Activated gamma-delta T cell treated with anti-CD3 and anti-CD28 coated beads, Interleukin-2, amount 50 U/mL, for 16 hours (primary cell): ENCODE measurements at places on chromosomes 7 and 10.
A peak's percentile ranks its signal among the peaks of the same experiment; 100 is the strongest.

DNA sequence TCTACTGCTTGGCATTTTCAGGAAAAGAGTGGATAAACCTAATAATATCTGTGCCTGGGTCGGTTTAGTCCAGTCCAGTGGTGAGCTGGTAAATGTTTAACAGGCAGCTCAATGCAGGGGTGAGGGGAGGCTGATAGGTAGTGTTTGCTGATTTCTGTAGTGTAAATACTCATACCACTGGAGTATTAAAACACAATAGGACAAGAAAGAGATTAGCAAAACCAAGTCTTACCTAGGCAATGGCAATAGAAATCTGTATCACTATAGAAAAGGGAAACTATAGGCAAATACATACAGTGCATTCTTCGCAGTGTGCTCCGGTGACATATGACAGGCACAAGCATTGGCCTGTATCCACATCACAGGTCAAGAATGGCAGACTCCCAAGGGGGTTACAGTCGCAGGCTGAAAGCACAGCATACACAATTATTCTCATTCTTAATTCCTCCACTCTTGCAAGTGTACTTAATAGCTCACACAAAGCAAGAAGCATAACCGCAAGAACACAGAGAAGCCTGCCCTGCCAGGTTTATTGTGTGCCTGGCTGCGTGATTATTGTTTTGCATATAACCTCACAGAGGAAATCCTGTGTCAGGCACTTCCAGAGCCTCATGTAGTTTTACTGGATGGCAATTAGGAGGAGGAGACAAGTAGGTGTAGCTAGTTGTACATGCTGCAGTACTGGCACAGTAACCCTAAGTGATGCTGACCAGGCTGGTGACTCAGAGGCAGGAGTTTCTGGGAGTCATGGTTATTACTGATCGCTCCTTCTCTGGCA lies 35.0 kb downstream of the LAMB4 start:
- no peak for DNase-seq

DNA sequence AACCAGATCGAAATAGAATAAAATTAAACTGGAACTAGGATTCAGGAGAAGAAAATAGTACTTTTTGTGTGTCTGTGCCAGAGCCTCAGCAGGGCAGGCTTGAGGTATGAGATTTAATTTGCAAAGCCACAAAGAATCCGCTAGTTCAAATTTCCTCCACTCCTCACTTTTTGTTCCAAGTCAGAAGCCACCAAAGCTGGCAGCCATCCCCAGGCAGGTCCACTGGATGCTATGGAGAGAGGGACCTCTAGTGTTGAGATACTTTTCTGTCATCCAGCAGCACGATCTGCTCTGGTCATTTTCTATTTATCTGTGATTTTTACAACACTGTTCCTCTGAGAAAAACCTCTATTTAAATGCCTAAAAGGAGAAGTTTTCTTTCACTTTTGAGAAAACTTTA lies 147.9 kb upstream of the FRMD4A start:
- no peak for DNase-seq

- peak; percentile 2 for DNase-seq
Observed at GRCh38 chr10:7819121-7819460, 786 bp downstream of the TAF3 start.

DNA sequence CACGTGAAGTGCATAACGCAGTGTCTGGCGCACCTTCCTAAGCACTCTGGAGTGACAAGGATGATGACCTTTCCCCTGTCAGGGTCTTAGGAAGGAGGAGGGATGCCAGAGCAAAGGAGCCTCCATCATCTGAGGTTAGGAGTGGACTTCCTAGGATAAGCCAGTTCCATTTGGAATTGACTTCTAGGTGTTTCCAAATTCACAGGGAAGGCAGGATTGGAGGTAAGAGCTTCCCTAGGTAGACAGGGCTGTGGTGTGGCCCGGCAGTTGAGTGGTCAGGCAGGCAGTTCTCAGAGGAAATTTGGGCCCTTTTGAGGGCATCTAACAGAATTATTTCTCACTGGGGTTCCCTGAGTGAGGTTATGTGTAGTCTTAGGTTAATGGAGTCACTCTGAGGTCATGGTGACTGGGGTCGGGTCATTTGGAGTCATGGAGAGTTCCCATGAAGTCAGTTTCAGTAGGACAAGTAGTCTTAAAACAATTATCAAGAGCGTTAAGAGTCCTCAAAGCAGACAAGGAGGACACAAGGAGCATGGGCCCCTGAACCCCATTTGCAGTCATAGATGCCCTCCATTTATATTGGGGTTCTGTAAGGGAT lies 8.2 kb downstream of the PPIF start:
- no peak for DNase-seq

DNA sequence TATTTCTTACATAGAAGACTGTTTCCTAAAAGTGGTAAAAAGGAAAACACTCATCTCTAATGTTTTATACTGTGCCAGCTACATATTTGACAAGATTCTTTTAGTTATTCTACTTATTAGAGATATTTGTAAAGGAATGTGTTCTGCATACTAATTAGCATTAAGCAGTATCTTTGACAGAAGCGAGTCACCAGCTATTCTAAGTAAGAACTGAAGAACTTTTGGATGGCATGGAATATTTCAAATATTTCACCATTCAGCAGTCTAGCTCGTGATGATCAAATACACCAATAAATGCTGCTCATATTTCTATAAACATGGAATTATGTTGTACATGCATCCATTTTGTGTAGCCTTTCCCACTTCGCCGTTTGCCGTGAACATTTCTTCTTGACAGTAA lies 241.6 kb upstream of the TCF7L2 start:
- DNase-seq = no peak

- DNase-seq = no peak
Observed at GRCh38 chr10:6400821-6401465, 179.1 kb downstream of the PRKCQ start.

DNA sequence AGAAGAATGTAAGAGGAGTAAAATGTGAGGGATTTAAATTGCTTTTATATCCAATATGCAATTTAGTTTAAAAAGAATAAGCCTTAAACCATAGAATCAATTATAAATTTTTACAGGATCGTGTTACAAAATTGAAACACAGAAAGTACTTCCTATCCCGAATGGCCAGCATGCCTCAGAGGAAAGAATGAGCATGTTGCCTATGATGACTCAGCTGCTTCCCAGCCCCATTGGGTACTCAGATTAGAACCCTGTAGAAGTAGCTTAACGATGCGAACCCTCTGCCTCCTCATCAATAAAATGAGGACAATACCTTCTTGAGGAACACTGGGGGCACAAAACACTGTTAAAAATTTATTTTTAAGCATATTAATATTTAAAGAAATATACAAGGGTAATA lies 113.4 kb upstream of the CDK1 start:
- DNase-seq = no peak

DNA sequence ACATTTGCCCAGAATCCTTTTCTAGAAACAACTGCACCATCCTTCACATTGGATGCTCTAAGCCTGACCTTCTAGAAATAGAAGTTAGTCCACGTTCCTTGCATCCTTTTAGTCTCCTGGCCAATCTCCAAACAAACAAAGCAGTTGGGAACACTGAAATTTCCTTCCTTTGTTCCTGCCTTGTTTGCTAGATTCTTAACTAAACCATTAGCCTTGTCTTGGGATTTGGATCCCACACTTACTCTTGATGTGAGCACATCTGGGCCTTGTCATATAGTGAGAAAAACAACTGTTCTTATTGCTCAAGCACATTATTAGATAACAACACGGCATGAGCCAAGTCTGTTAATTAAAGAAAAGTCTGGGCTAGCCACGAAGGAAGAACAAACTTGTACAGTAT lies 319.3 kb upstream of the GHITM start:
- no peak for DNase-seq

- DNase-seq = no peak
Observed at GRCh38 chr10:102868911-102869257, 386 bp upstream of the AS3MT start.

DNA sequence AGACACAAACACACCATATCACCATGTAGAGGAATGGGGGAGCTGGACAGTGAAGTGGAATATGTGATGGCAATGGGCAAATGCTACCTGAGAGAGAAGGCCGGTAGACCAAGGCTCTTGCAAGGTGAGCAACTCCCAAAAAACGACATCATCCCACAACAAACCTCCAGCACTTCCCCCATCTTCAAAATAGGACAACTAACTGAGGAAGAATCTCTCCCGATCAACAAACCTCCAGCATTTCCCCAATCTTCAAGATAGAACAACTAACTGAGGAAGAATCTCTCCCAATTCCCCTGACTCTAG lies 387.2 kb downstream of the PARD3 start:
- DNase-seq = no peak

- DNase-seq = no peak
Observed at GRCh38 chr7:17689361-17689902, 250.9 kb downstream of the SNX13 start.

DNA sequence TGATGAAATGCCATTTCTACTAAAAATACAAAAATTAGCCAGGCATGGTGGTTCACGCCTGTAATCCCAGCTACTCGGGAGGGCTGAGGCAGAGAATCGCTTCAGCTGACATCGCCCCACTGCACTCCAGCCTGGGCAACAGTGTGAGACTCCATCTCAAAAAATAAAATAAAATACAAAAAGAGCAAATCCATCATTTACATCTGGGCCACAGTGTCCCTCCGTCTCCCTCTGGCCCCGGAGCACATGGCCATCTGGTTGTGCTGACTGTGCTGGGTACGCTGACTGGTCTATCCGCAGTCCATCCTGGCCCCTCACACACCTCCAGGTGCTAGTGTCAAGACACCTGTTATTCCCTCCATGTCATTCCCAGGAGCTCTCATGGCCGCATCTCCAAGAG lies 42.1 kb downstream of the KCNH2 start:
- DNase-seq = no peak

GRCh38 chr10:100551196-100551595 lies 15.5 kb downstream of the HIF1AN start:
- DNase-seq = no peak

DNA sequence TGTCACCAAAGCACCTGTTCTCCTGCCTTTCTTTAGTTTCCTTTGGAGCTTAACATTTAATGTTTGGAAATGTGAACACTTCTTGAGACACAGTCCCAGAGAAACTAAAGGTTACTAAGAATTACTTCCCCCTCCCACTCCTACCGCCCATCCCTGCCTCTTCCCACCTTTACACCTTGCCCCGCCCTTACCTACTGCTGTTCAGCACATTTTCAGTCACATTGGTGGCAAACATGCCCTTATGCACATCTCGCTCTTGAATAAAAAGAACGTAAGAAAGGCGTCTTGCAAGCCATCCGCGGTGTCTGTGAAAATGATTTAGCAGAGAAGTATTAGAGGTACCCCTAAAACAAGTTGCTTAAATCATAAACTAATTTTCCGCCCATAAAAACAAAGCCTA lies 8.2 kb downstream of the GPAM start:
- DNase-seq = no peak

GRCh38 chr10:125768219-125768855 lies 7.3 kb downstream of the MMP21 start:
- DNase-seq = no peak

GRCh38 chr10:91785830-91786229 lies 12.4 kb upstream of the TNKS2 start:
- no peak for DNase-seq

- no peak for DNase-seq
Observed at GRCh38 chr10:47409866-47410256, 25.8 kb upstream of the ZNF488 start.

DNA sequence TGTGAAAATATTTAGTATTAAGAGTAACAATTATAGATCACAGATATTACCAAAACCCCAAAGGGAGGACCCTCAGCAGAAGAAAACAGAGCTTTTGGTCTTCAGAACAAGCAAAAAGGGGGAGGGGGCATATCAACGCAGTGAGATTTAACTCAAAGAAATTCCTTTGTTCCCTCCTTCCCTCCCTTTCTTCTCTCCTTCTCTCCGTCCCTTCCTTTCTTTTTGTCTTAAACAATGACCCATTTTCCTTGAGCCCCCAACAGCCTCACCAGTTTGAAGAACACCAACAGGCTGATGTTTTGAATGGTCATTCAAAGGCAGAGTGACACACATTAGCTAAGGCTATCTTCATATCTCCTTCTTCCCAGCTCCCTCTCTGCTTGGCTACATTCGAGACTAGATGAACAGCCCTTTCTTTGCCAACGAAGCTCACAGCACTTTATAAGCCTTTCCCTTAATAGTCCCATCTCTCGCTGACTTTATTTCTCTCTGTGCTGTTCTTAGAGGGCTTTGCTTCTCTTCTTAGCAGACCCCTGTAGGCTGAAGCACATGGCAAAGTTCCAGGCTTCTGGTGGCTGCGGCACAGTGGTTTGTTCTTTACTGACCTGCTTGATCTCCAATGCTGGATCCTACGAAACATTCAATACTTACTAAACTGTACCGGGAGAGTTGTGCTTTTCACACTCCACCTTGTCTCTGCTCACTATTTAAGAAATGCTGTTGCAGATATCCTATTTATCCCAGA lies 75.6 kb upstream of the KCNIP2 start:
- DNase-seq = no peak

- no peak for DNase-seq
Observed at GRCh38 chr10:116316503-116316902, 7.7 kb upstream of the CCDC172 start.

GRCh38 chr7:104363355-104363754 lies 35.0 kb downstream of the LHFPL3 start:
- no peak for DNase-seq

DNA sequence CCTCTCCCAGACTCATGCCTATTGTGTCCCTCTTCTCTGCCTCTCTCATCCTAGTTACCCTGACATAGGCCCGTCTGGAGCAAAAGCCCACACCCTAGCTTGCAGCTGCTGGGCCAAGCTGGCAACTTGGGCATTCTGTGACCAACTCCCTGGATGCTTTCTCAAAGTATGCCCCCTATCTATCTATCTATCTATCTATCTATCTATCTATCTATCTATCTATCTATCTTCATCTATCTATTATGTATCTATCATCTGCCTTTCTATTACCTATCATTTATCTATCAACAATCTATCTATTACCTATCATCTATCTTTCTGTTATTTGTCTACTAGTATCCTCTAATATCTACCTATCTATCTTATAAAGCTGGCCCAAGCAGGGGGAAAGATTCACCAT lies 45.4 kb upstream of the COL13A1 start:
- no peak for DNase-seq

GRCh38 chr7:44063547-44063893 lies 1.8 kb downstream of the PGAM2 start:
- no peak for DNase-seq

DNA sequence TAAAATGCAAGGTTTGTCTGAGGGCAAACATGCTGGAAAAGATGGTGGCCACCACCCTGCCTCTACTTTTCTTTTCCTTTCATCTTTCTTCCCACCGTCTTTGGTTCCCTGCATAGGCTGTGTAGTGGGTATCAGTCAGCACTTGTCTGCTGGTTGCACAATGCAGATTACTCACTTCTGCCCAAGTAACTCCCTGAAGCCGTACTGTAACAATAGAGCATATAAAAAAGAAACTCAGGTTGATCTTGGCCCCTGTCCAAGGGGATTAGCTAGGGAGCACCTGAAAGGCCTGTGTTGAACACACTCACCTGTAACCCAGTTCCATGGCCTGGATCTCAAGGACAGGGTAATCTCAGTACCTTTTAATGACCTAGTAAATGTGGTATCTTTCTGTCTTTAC lies 533.0 kb upstream of the GALNT17 start:
- no peak for DNase-seq
